ENCODE measurements at places on chromosomes 1 and 21.
A peak's percentile ranks its signal among the peaks of the same experiment; 100 is the strongest.

- DNase-seq, result no peak
Measured at GRCh38 chr21:45613881-45614280, 29.6 kb upstream of the PCBP3 start.

GRCh38 chr1:178541379-178541778 is 28.5 kb downstream of the TEX35 start:
- no peak for DNase-seq

GRCh38 chr1:3711780-3712451 is 40.3 kb upstream of the CCDC27 start:
- DNase-seq, result no peak

- no peak for DNase-seq
Measured at GRCh38 chr1:77370583-77371306, 88.9 kb downstream of the AK5 start.

- DNase-seq, result no peak
Measured at GRCh38 chr1:99529002-99529401, 116.9 kb upstream of the PALMD start.

GRCh38 chr1:15148941-15149340 is 4.6 kb upstream of the TMEM51 start:
- no peak for DNase-seq

DNA sequence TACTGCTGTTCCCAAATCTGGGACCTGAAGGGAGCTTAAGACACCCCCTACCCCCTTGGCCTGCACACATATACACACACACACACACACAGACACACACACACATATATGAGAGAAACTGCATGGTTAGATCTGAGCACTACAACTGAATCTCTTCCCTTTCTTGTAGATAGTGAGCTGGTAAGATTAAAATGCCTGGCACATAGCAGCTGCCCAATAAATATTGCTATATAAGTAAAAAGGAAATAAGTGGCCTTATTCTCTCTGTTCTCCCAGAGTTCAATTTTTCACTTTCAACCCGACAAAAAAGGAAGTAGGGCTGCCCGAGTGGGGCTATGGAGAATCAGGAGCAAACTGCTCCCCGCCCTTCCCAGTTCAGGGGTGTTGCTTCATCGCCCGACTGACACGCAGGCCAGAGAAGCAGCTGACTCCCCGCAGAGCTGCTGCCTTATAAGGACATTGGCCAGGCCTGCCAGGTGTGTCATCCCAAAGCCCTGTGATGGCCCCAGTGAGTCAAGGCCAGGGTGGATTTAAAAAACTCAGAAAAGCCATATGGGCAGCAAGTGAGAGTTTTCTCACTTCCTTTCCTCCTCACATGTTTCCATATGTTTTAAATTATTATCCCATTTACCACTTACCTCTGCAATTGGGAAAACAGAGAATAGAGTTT is 106.5 kb upstream of the SLC44A3 start:
- DNase-seq, result no peak

GRCh38 chr1:232213928-232214327 is 416.0 kb downstream of the SIPA1L2 start:
- DNase-seq, result no peak

DNA sequence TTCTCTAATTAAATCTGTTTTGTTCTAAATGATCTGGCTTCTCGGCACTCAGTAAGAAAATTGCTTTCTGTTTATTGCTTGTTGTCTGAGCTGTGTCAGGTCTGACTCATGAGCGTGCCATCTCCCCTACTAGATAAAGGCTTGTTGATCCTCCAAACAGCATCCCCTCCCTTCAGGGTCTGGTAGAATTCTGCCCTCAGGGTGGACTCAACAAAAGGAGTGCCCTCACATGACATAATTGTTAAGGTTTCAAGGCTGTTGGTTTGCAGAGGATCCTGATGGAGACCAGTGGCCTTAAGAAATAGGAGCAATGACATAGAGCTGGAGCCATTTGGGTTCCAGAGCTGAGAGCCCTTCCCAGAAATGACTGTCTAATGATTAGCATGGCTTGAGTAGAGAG is 36.0 kb upstream of the ATP2B4 start:
- no peak for DNase-seq

DNA sequence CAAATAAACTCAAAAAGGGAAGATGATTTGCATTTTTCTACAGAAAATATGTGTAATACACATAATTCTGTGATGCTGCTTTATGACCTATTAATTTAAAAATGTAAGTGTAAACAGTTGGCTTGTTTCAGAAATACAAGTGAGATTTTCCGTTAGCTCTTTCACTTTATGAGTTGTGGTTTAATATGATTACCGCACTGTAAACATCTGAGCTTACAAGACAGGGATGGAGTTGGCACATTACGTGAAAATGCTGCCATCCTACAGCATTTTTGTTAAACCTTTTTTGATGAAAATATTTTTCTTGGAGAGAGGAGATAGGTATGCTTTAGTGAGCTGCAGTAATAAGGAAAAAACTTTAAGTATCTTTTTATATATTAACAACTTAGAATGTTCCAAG is 426.8 kb upstream of the ADAMTS5 start:
- DNase-seq, result no peak

DNA sequence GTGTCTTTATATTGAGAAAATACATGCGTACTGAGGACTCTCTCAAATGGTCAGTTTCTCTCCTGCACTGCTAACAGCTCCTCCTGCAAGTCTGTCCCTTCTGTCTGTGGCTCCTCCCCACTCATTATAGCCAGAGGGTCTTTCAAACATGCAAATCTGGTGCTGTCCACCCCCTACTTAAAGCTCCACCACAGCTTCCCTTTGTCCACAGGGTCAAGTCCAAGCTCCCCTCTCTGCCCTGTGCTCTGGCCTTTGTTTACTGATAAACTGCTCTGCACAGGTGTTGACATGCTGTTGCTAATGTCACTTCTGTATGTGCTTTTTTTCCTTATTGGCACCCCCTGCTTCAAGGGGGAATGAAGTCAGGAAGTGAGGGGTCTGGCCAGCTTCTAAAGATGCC is 47.7 kb upstream of the GPR37L1 start:
- DNase-seq, result no peak

DNA sequence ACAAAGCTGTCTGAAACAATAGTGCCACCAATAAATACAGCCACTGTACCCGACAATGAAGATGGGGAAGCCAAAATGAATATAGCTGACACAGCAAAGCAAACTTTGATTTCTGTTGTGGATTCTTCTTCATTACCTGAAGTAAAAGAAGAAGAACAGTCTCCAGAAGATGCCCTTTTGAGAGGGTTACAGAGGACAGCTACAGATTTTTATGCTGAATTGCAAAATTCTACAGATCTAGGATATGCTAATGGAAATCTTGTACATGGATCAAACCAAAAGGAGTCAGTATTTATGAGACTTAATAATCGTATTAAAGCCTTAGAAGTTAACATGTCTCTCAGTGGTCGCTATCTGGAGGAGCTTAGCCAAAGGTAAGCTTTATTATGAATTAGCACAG is 56.6 kb downstream of the SUCO start:
- DNase-seq, result no peak

DNA sequence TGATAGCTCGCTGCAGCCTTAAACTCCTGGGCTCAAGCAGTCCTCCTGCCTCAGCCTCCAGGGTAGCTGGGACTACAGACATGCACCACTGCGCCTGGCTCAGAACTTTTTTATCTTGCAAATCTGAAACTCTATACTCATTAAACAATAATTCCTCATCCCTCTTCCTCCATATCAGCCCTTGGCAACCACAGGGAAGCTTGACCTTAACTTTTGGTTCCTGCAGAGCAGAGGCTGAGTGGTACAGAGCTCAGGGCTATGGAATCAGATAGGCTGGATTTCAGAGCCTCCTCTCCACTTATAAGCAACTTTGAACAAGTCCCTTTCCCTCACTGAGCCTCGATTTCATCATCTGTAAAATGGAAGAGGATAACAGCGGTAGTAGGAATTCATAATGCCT is 47.4 kb downstream of the ECE1 start:
- no peak for DNase-seq

DNA sequence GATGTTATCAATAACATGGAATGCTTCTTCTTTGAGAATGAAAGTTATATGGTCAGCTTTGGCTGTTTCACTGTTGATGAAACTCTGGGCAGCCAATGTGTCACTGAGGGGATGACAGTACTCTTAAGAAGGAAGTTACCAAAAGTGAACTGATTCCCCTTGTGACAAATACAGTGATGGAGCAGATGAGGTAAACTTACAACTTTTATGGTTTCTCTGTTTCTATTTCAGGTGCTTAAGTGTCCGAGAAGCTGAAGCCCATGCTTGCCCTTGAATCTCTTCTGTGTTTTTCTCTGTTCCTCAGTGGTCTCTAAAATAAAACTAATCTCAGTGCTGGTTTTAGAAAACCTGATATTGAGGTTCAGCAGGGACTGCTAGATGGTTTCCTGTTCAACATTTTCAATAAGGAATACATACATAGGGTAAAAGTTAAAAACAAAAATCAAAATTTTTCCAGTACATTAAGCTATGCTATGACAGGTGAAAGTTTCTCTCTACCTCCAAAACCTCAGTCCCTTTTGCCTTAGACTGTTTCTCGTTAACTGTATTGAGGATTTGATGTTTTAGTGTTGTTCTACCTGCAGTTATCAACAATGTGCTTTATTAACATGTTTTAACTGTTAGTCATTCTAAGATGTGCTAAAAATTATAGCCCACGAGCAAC is 454.4 kb upstream of the ADGRL4 start:
- no peak for DNase-seq

DNA sequence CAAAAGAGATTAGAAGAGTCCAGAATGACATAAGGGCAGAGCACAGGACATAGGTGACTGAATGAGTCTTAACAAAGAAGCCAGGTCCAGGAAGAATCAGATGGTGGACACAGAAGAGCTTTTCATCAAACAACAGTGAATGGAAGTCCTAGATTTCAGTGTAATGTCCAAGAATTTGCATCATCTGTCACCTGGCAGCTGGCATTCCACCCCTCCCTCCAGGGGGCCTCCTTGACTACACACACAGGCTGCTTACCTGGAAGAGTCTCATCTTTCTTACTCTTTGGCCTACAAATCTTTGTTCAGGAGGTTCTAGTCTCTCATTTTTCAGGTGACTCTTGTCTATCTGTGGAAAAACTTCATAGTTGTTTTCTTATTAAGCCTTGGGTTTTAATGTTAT is 36.2 kb downstream of the GORAB start:
- DNase-seq, result no peak

GRCh38 chr1:87826681-87827251 is 498.1 kb downstream of the LMO4 start:
- no peak for DNase-seq

DNA sequence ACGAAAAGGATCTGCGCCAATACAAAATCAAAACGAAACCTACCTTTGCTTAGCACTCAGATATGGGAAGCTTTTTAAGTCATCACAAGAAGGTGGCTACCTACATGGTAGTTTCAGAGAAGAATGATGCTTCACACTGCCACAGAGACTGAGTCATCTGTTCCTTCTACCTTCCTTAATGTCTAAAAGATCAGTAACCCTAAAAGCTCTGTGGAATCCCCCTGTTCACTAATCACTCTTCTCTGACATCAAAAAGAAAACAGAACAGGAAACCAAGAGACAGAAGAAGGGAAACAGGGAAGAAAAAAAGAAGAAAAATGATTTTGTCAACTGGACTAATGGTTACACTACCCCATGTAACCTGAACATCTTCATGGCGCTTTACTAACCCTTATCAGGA is 177.2 kb downstream of the SMYD3 start:
- DNase-seq, result no peak

GRCh38 chr1:245110406-245110805 is 44.4 kb upstream of the KIF26B start:
- no peak for DNase-seq

DNA sequence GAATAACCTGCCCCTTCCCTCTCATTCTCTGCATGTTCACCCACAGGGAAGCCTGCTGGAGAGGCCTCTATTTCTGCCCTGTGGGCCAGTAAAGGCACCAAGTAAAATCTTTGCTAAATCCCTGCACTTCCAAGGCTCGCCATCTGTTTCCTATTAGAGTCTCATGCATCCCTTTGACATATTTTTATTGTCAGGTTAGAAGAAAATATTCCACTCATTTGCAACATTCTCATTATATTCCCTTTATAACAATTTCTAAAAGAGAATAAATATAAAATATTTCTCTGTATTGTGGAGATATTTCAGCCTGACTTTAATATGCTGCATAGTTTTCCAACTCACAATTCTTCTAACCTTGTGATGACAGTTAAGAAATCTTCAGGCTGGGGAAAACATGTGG is 340.4 kb upstream of the VAMP3 start:
- no peak for DNase-seq

- DNase-seq, result no peak
Measured at GRCh38 chr1:67941746-67942145, 108.5 kb upstream of the GNG12 start.

GRCh38 chr1:178500936-178501554 is 4.3 kb upstream of the CLEC20A start:
- no peak for DNase-seq

DNA sequence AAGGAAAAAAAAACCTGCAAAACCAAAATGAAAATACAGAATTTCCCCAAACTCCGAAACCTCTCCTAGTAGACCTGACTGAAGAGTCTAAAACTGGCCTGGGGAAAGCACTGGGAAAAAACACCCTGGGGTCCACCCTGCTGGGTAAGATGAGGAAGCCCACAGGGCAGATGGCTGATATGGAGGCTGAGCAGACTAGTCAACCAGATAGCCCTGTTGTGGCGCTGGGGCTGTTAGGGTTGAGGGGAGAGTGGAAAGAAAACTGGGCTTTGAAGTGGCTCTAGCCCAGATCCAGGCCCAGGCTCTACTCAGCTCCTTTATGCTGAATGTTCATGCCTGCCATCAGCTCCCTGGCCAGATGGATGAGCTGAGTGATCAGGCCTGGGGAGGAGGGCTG is 6.8 kb upstream of the SLAMF1 start:
- no peak for DNase-seq

- DNase-seq, result no peak
Measured at GRCh38 chr1:115797486-115797885, 29.0 kb upstream of the CASQ2 start.

- DNase-seq, result peak; percentile 87
Measured at GRCh38 chr1:167687919-167688519, 33.8 kb upstream of the MPZL1 start.

- no peak for DNase-seq
Measured at GRCh38 chr1:212179394-212180076, 105.7 kb upstream of the PPP2R5A start.

GRCh38 chr1:66993076-66993475 is 60.9 kb downstream of the SLC35D1 start:
- no peak for DNase-seq

DNA sequence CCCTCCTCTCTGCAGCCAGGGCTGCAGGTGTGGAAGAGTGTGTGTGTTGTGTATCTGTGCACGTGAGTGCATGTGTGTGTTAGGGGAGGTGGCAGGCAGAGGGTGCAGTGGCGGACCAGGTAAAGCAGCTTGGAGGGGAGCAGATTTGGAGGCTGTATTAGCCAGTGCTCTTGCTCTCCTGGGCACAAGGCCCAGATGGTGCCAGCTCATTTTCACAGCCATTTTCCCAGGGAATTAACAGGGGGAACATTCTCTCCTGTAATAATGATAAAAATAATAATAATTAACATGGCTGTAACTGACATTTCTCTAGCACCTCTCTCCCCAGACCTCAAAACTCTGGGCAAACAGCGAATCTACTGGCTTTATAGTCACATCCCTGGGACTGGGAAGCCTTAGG is 43.6 kb downstream of the LRRN2 start:
- no peak for DNase-seq

- DNase-seq, result no peak
Measured at GRCh38 chr21:45938811-45939520, 42.6 kb upstream of the COL6A1 start.
